Smooth muscle cell of the brain vasculature (primary cell): ENCODE measurements at places on chromosomes 6 and 20.

GRCh38 chr6:16840725-16841124, 79.5 kb upstream of the ATXN1 start:
- DNase-seq = no peak

- no peak for DNase-seq
Observed at GRCh38 chr20:1429143-1429728, 36.4 kb upstream of the FKBP1A start.

DNA sequence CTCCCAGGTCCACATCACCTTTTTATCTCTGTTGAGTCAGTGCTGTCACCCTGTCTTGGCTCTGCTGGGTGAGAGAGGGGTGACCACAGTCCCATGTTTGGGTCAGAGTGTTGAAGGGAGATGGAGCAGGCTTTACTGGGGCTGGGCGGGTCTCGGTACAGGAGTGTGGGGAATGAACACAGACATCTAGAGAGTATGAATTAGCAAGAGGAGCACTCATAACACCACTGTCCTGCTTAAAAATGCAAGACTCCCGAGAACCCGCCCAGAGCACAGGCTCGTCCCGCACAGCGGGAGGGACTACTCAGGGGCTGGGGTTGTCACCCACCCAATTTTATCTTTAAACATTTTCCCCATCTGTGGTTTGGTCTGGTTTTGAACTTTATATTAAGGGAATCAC, 27.5 kb upstream of the DACT2 start:
- no peak for DNase-seq

DNA sequence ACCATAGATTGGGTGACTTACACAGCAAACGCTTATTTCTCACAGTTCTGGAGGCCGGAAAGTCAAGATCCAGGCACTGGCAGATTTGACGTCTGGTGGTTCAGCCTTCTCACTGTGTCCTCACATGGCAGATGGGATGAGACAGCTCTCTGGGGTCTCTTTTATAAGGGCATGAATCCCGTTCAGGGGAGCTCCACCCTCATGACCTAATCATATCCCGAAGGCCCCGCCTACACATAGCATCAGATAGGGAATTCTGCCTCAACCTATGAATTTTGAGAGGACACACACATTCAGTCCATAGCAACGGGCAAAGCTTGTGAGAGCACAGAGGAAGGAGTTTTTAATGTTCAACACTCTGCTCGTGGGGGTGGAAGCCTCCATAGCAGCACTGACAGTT, 27.5 kb downstream of the DAAM2 start:
- no peak for DNase-seq

- no peak for DNase-seq
Observed at GRCh38 chr20:61847420-61847748, 218.3 kb downstream of the TAF4 start.

- DNase-seq = no peak
Observed at GRCh38 chr20:1341561-1342265, 12.8 kb upstream of the SDCBP2 start.

DNA sequence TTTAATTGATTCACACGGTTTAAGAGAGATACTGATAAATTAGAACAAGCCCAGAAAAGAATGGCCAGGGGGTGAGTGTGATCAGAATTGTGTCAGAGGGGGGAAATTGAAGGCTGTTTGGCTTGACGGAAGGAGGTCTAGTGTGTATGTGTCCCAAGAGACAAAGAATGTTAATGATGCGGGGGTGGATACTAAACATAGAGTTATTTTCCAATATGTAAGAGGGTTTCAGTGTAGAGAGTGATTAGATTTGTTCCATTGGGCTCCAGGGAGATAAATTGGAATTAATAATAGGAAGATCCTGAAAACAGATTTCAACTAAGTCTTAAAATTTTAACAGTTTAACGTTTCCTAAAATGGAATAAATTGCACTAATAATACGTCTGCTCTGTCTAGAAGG, 38.1 kb upstream of the UTRN start:
- DNase-seq = no peak
